Prostate gland (tissue), 2 donors: ENCODE measurements at places on chromosomes 16 and 17. TPM values are rescaled to one million over a fixed set of nuclear protein-coding genes. Genes with fewer than 3 reads are reported as not detected.

GRCh38 chr16:56916571-56917403 lies 15.2 kb upstream of the HERPUD1 start:
- DNase-seq, result peak; percentile 63

GRCh38 chr16:72924537-72924926 lies 123.4 kb downstream of the ZFHX3 start:
- DNase-seq, result no peak

- no peak for DNase-seq
Measured at GRCh38 chr16:3858801-3859200, 21.7 kb downstream of the CREBBP start.

GRCh38 chr17:77508047-77508715 lies 367.4 kb downstream of the SEC14L1 start:
- no peak for DNase-seq

GRCh38 chr16:67514382-67514828 lies 14.2 kb upstream of the RIPOR1 start:
- DNase-seq, result peak; percentile 64

DNA sequence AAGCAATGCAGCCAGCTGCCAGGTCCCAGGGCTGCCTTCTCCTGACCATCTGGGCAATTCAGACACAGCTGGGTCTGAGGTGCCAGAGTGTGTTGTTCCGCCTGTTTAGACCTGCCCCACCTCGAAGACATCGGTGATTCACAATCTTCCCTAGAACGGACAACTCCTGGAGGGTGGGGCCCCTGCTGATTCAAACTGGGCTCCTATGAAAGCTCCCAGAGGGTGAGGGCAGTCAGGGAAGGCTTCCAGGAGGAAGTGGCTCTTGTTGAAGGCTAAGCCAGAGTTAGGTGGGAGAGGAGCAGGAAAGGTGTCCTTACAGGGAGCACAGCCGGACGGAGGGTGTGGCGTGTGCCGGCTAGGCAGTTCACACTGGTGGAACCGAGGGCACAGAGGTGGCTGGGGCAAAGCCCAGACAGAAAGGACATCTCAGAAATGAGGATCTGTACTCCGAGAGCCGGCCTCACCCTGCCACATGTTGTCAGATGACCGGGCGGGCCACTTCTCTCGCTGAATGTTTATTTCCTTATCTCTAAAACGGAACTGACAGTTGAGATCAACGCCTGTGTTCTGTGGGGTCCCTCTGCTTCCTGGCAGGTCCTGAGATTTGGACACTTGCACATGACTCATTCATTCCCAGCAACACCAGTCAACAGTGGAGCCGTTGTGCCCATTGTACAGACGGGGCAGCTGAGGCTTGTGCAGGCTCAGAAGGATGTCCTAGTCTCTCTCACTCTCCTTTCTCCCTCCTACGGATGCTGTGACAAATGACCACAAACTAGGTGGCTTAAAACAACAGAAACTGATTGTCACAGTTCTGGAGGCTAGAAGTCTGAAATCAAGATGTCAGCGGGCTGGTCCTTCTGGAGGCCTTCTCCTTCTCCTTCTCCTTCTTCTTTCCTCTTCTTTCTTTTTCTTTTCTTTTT lies 26.9 kb upstream of the LITAF start:
- no peak for DNase-seq

- no peak for DNase-seq
Measured at GRCh38 chr17:50045154-50045553, 10.8 kb upstream of the ITGA3 start.

DNA sequence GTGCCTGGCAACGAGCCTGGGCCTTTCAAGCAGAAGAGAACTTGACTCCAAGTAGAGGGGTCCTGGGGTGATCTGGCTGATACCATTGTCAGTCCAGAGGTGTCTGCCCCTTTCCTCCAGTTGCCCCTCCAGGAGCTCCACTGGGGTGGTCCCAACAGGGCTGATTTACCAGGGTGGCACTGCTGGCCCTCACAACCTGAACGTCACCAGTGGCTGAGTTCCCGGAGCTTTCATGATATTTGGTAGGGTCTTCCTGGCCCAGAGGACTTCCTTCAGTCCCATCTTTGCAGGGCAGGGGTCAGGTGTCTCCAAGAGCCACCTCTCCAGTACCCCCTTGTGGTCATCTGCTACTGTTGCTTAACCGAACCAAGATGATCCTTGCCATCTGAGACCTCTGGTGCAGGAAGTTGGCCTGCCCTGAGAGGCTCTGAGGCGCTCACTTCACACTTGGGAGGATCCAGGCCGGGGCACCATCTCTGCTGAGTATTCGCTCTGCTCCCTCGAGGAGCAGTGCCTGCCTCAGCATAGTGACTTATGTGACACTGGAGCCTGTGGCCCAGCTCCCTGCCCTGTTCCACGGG lies 3.5 kb downstream of the LIMD2 start:
- DNase-seq, result no peak

DNA sequence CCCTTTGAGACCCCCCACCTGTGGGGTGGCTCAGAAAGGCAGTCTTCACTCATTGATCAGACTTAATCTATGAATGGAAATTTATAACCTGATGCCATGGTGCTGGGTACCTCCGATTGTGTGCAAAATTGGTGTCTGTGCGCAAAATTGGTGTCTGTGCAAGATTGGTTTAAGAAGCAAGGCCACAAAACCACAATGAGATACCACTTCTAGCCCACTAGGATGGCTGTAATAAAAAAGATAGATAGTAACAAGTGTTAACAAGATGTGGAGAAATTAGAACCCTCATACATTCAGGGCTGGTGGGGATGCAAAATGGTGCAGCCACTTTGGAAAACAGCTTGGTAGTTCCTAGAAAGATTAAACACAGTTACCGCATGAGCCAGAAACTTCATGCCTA lies 13.9 kb upstream of the CSNK2A2 start:
- no peak for DNase-seq

- no peak for DNase-seq
Measured at GRCh38 chr17:31404028-31404949, 12.8 kb downstream of the RAB11FIP4 start.

DNA sequence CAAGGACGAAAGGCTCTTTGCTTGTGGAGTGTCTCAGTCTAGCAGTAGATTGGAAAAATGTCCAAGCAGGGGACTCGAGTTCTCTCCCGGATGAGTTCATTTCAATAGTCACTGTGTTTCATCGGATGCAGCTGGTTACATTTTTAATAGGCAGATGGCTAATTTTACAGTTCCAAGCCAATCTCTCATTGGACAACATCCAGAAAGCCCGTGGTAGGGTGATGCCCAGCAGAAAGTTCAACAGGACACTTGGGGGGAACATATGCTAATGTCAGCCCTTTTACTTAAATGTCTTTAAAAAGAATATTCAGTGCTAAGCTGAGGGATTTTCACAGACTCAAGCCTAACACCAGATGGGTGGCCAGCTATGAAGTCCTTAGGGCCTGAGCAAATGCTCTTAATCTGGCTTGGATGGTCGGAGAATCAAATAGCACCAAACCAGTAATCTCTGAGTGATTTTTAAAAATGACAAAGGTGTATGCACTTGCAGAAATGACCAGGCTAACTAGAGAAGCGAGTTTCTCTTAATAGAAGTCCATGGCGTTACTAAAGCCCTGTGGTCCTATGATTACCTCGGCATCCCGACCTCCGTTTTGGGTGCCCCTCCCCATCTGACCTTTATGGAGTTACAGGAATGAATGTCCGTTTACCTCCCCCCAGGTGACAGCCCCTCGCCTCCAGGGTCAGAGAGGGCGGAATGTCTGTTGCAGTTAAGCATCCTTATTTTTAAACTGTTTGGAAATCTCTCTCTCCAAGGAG lies 289.2 kb upstream of the SALL1 start:
- DNase-seq, result no peak

- no peak for DNase-seq
Measured at GRCh38 chr17:70859829-70860228, 690.5 kb downstream of the KCNJ2 start.

DNA sequence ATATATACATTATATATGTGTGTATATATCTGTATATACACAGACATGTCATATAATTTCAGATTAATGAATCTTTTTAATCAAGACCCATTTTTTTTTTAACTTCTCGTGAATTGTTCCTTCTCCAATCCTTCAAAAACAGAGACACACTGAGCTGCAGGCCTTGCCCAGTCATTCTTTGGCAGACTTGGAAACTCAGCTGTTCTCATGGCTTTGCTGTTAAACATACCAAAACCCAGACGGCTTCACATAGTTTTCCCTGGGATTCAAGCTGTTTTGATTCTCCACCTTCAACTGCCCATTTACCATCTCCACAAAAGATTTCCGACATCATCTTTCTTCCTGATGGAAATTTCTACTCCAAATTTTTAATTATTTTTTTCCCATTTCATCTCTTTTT lies 148.7 kb downstream of the KCNJ2 start:
- no peak for DNase-seq

DNA sequence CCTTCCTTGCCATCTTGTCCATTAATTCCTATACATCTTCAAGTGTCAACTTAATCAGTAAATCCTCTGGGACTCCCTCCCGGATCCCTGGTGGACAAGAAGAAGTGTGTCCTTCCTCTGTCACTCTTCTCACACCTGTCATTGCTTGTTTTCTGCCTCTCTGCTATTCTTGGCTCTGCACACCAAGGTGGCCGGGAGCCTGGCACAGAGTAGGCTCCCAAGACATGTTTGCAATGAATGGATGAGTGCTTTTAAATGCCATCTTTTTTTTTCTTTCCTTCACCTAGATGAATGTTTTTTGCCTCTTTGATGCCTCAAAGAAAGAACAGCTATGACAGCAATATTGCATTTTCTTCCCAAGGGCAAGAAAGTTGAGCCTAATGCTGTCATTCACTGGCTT lies 58.0 kb upstream of the CLEC18A start:
- no peak for DNase-seq

DNA sequence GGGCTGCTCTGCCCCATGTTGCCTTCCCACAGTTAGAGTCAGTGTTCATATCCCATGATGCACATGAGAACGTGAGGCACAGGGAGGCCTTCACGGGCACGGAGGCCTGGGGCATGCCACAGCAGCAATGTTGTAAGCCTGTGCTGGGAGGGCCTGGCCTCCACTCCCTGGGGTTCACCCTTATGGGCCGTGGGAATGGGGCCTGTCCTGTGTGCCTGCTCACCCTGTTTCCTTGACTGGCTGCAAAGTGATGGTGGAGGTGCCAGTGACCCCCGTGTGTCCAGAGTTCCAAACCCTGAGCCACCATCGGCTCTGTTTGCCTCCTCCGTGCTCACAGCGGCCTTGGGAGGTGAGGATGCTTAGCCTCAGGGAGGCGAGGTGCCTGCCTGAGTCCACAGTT lies 9.6 kb downstream of the POLR3E start:
- DNase-seq, result no peak

- no peak for DNase-seq
Measured at GRCh38 chr17:19295473-19296135, 58.4 kb downstream of the EPN2 start.

DNA sequence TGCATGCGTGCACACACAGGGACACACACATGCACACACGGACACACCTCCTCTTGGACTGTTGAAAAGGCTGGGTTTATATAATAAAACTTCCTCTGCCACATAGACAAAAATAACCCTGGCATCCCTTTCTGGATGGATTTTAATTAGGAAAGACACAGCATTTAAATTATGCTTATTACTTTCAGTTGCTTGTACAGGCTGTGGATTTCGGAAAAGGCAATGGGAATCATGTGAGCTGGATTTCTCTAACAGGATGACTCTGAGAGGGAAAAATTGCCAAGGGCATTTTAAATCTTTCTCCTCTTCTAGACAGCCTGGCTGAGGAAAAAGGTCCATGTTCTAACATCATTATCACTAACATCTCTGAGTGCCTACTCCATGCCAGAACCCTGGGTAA lies 75.9 kb downstream of the HLF start:
- no peak for DNase-seq

- DNase-seq, result no peak
Measured at GRCh38 chr17:4569591-4569990, 9.2 kb upstream of the GGT6 start.

DNA sequence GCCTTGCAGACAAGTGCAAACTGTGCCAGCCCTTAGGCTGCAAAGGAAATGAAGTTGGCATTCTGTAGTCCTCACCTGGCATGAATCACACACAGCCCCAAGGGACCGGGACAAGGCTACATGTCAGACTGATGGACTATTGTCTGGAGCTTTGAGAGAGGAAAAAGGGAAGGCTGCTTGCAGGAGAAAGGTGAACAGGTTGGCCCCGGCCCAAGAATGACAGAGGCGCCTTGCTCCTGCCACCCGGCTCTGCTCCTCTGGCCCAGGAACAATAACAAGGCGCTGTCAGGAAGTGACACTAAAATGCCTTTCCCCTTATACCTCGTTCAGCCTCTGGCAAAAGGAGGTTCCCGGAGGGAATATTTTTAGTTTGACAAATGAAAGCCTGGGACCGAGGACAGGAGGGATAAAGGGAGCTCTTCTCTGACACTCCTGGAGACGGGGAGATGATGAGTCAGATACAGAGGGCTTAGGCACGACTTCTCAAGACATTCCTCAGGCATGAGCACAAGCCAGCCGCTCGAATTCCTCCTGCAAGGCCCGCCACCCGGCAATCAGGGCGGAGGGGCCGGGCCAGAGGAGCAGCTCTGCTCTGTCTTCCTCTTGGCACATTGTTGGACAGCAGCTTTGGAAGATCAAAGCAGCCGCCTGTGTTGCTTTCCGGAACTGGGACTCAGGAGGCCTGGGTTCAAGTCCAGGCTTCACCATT lies 105.8 kb downstream of the NOG start:
- peak; percentile 39 for DNase-seq

DNA sequence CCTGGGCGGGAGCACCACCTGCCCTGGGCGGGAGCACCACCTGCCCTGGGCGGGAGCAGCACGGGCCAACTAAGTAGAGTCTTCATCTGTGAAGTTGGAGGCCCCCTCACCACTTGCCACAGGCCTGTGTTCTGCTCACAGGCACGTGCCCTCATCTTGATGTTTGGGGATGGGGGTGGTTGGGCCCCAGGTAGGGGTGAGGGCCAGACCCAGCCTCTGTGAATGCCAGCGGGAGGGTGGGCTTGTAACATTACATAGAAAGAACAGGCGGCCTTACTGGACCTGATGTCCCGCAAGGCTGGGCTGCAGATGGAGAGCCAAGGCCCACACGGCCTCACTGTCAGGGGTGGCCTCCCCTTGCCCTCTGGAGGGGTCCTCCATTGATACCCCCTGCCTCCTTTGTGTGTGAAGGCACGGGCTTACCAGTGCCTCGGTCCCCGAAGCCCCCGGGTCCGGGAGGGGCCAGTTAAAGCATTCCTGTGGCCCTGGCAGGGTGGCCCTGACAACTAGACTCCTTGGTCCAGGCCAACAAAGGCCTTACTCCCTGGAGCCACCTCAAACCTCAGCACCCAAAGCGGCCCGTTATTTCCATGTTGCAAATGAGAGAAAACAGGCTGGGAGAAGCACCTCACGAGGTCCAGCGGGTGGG lies 1.1 kb upstream of the SLC16A3 start:
- no peak for DNase-seq

Gene FNDC8
- 4.6 TPM for total RNA-seq

Gene FBXO39
- 3.6 TPM for total RNA-seq

Gene PRR15L
- total RNA-seq, result 19.9 TPM

Gene C16orf89
- 29.4 TPM for total RNA-seq

Gene FN3K
- 32.2 TPM for total RNA-seq

Gene PSMC3IP
- total RNA-seq, result 11.2 TPM

Gene EXOC3L1
- 8.2 TPM for total RNA-seq

Gene CRHR1
- 1.4 TPM for total RNA-seq

Gene SAMD14
- 2.5 TPM for total RNA-seq

Gene ACSM3
- total RNA-seq, result 65.9 TPM

Gene TBC1D3I
- 0.85 TPM for total RNA-seq
